ENCODE measurements at places on chromosomes 2 and 18. TPM values are rescaled to one million over a fixed set of nuclear protein-coding genes. Genes with fewer than 3 reads are reported as not detected.

DNA sequence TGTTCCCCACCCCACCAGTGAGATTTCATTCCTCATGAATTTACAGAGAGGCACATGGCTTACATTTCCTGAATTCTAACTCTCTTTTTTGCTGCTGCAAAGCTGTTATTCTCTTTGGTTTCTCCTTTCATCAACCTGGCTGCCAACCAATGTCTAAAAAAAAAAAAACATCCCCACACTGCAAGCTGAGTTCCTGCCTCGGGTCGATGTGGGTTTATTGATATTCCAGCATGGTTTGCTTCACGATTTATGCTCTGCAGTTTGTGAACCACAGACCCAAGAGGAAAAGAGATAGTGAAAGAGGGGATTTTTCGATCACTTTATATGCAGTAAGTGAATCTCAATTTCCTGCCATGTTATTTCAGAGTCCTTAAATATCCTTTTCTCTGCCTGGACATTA lies 363.6 kb downstream of the LPIN1 start:
- no peak for DNase-seq

BUB1 gene
- polyA plus RNA-seq = 34.9 TPM

- no peak for DNase-seq
Measured at GRCh38 chr18:25805323-25805722, 285.1 kb downstream of the SS18 start.

SH3RF3 gene
- 4.0 TPM for polyA plus RNA-seq

- no peak for DNase-seq
Measured at GRCh38 chr2:52260904-52261303, 1229.0 kb upstream of the NRXN1 start.

L3MBTL4 gene
- polyA plus RNA-seq = 6.4 TPM

LIMS4 gene
- 2.1 TPM for polyA plus RNA-seq

GRCh38 chr18:12975488-12975887 lies 15.7 kb upstream of the CEP192 start:
- no peak for DNase-seq

ARHGAP25 gene
- 6.8 TPM for polyA plus RNA-seq

CRIM1 gene
- polyA plus RNA-seq = 90.0 TPM

- no peak for DNase-seq
Measured at GRCh38 chr2:135473567-135473966, 57.5 kb downstream of the ZRANB3 start.

RNF125 gene
- 2.7 TPM for polyA plus RNA-seq

GRCh38 chr2:35298493-35298892 lies 1057.1 kb upstream of the CRIM1 start:
- DNase-seq = peak; percentile 15

SLC30A3 gene
- polyA plus RNA-seq = 6.2 TPM

DNA sequence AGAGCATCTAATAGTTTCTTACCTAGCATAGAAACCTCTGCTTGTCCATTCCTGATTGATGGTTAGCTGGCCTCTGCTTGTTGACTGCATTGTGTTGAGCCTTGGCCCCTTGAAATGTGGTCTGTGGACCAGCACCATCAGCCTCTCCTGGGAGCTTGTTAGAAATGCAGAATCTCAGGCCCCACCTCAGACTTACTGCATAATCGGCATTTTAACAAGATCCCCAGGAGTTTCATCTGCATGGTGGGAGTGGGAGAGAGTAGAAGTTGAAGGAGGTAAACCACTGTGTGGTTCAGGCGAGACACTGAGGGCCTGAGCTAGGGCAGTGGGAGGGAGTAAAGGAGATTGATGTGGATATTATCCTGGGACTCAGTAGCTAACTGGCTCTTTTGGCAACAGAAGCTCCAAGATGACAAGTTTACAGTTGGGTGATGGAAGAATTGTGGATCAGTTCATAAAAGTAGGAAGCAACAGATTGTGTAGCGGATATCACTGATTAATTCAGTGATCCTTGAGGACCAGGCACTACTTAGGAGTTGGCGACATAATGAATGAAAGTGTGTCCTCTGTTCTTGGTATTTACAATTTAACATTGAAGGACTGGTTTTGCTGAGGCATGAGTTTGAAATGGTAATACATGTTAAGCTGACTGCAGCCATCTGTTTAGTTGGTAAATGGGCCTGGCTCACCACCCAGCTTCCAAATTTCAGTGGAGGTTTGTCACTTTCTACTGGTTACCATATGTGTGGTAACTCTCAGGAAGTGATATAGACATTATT lies 20.9 kb downstream of the PHLPP1 start:
- DNase-seq = no peak

DNA sequence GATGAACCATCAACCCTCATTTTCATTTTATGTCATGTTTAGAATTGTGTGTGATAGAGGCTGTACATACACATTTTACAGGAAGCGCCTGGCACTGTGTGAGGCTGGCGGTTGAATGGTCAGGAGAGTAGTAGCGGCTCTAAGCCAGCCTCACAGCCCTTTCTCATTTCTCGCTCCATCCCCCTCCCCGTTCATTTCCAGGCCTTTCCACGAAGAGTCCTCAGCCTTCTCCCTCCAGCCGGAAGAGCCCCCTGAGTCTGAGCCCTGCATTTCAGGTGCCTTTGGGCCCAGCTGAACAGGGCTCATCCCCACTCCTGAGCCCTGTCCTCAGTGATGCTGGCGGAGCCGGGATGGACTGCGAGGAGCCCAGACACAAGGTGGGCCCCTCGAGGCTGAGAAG lies 51.8 kb downstream of the STK25 start:
- DNase-seq = no peak

TNFRSF11A gene
- 2.8 TPM for polyA plus RNA-seq

GRCh38 chr18:33577685-33578517 lies at the start of gene ASXL3:
Gene ASXL3, plus strand, starts transcription at chr18:33578219. Its CDS starts 413 bp downstream, at chr18:33578632.
- DNase-seq = peak; percentile 69

GRCh38 chr18:46556590-46557206 lies 100.3 kb downstream of the LOXHD1 start:
- no peak for DNase-seq

DNA sequence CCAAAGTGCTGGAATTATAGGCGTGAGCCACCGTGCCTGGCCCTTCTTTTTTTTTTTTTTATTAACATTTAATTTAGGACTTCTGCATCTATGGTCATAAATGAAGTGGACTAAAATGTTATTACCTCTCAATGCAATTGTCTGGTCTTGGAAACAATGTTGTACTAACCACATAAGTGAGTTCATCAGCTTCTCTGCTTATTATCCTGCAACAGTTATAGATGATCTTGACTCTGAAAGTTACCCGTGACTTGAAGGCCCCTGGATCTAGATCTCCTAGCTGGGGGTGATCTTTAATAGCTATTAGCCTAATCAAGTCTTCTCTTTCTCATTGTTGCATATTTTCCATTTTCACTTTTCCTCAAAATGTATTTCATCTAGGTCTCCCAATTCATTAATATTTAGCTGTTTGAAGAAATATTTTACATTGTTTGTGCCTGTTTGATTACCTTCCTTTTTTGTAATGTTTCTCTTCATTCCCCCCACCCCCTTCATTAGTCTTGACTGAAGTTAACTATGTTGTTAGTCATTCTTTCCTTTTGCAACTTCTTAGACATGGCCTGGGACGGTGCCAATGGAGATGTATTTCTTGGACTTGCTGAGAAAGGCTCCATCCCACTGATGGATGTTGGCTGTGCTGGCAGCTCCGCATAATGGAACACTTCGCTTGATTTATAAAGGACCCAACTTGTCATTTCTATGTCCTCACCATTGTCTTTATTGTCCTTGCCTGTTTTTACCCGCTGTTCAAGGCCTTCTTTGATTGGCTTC lies 141.6 kb upstream of the RIOK3 start:
- DNase-seq = peak; percentile 33

CD8B gene
- 0.88 TPM for polyA plus RNA-seq

DNA sequence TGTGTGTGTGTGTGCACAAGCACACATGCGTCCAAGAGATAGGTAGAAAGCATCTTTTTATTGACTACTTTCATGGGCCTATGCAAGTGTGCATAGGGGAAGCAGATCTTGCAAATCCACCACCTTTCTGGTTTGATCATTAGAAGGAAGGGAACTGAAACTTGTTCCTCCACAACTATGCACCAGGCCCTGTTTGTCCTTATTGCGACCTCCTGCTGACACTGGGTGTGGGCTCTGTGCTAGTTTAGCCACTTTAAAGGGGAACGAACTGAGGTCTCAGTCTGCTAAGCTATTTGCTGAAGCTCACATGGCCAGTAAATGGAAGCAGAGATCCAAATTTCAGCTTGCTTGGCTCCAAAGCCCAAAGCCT lies 32.1 kb upstream of the INSIG2 start:
- no peak for DNase-seq

- DNase-seq = no peak
Measured at GRCh38 chr18:76937597-76937996, 115.2 kb downstream of the ZNF236 start.

GRCh38 chr2:150485114-150485870 lies 2.2 kb downstream of the RND3 start:
- peak; percentile 79 for DNase-seq
